ENCODE measurements at places on chromosomes 4 and X. TPM values are rescaled to one million over a fixed set of nuclear protein-coding genes. Genes with fewer than 3 reads are reported as not detected.

Gene ASB11
- 133 TPM for total RNA-seq

Gene SLC9A6
- 18.5 TPM for total RNA-seq

Gene SUPT20HL1
- total RNA-seq = not detected

Gene CNKSR2
- total RNA-seq = 0.37 TPM

Gene SSX4
- total RNA-seq = not detected

DNA sequence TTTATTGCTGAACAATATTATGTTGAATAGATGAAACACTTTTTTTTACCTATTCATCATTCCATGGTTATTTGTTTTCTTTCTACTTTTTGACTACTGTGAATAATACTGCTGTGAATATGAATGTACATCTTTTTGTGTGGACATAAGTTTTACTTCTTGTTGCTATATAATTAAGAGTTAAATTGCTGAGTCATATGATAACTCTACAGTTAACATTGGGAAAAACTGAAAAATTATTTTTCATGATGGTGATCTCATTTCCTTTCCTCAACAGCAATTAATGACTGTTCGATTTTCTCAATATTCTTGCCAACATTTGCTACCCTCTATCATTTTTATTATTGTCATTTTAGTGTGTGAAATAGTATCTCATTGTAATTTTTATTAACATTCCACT, 106.9 kb upstream of the TECRL start:
- no peaks in the 10 kb centered on the region for H3K4me1 ChIP-seq
- no peak overlapping the region for H3K27ac ChIP-seq
- no peak overlapping the region for H3K4me3 ChIP-seq
- no peaks in the 10 kb centered on the region for H3K27me3 ChIP-seq
- no peak for DNase-seq

- no peak for DNase-seq
- H3K4me1 ChIP-seq = no peaks in the 10 kb centered on the region
- H3K36me3 ChIP-seq = no peaks in the 10 kb centered on the region
- no peaks in the 10 kb centered on the region for H3K27me3 ChIP-seq
- H3K4me3 ChIP-seq = no peak overlapping the region
Measured at GRCh38 chr4:29311247-29311646, 1408.9 kb upstream of the PCDH7 start.

GRCh38 chrX:16807548-16807947, 21.3 kb downstream of the TXLNG start:
- DNase-seq = no peak
- H3K27me3 ChIP-seq = no peaks in the 10 kb centered on the region
- no peak overlapping the region for H3K4me3 ChIP-seq

GRCh38 chr4:22241415-22241814, 274.5 kb downstream of the ADGRA3 start:
- no peaks in the 10 kb centered on the region for H3K4me1 ChIP-seq
- H3K27me3 ChIP-seq = no peaks in the 10 kb centered on the region
- H3K4me3 ChIP-seq = no peak overlapping the region
- H3K36me3 ChIP-seq = no peaks in the 10 kb centered on the region
- no peak for DNase-seq

GRCh38 chrX:10090319-10090718, 66.5 kb upstream of the CLCN4 start:
- H3K4me3 ChIP-seq = no peak overlapping the region
- DNase-seq = no peak
- H3K27me3 ChIP-seq = no peaks in the 10 kb centered on the region
- H3K27ac ChIP-seq = no peak overlapping the region

Measured in heart left ventricle (tissue), 16 donors.